ENCODE measurements at places on chromosomes 4 and X.

- DNase-seq: no peak
Measured at GRCh38 chrX:23787745-23788118, 4.8 kb downstream of the SAT1 start.

GRCh38 chr4:1192493-1193205 is 20.3 kb upstream of the SPON2 start:
- DNase-seq: no peak

GRCh38 chr4:80294206-80294605 is 27.7 kb downstream of the FGF5 start:
- DNase-seq: no peak

DNA sequence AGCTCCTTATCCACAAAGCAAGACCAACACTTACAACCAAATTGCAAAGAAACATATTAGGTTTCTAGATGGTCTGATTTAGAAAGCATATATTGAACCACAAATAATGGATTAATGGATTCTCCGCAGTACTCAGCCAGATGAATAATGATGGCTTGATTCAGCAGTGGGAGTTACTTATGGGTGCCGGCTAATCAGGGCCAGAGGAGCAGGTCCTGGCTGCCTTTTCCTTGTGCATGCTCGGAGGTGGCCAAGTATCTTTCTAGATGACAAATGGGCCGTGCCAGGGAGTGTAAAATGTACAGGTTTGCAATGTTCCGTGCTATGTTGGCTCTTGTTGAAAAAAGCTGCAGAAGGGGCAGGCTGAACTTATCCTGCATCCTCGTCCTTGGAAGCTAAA is 70.2 kb downstream of the VCX3A start:
- DNase-seq: no peak

- no peak for DNase-seq
Measured at GRCh38 chr4:182219411-182220056, 23.7 kb upstream of the TENM3 start.

DNA sequence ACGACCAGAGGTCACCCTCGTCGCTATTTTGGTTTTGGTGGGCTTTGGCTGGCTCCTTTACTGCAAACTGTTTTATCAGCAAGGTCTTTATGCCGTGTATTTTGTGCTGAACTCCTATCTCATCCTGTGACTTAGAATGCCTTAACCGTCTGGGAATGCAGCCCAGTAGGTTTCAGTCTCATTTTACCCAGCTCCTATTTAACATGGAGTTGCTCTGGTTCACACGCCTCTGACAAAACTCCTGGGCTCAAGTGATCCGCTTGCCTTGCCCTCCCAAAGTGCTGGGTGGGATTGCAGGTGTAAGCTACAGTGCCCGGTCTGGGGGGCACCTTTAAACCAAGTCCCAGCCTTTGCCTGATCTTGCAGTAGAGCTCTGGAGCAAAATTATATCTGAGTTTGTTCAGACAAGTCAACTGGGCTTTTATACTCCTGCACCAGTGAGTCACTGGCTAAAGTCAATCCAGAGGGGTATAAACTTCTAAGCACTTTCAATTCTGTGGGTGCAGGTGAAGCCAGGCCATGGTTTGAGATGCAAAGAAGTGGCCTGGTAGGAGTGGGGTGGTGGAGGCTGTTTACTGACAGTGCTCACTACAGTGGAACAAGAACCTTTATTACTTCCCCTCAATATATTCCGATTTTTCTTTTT is 50.2 kb downstream of the MGST2 start:
- DNase-seq: no peak

- DNase-seq: no peak
Measured at GRCh38 chr4:169675825-169676224, 55.4 kb downstream of the CLCN3 start.

- no peak for DNase-seq
Measured at GRCh38 chr4:81366779-81367178, 104.9 kb downstream of the RASGEF1B start.

GRCh38 chrX:123322536-123322935 is 138.5 kb downstream of the GRIA3 start:
- DNase-seq: no peak

- no peak for DNase-seq
Measured at GRCh38 chr4:104066533-104066932, 346.7 kb upstream of the TACR3 start.

- no peak for DNase-seq
Measured at GRCh38 chr4:119559044-119559647, 69.5 kb downstream of the PDE5A start.

GRCh38 chrX:139093201-139093600 is 381.7 kb upstream of the FGF13 start:
- DNase-seq: no peak

DNA sequence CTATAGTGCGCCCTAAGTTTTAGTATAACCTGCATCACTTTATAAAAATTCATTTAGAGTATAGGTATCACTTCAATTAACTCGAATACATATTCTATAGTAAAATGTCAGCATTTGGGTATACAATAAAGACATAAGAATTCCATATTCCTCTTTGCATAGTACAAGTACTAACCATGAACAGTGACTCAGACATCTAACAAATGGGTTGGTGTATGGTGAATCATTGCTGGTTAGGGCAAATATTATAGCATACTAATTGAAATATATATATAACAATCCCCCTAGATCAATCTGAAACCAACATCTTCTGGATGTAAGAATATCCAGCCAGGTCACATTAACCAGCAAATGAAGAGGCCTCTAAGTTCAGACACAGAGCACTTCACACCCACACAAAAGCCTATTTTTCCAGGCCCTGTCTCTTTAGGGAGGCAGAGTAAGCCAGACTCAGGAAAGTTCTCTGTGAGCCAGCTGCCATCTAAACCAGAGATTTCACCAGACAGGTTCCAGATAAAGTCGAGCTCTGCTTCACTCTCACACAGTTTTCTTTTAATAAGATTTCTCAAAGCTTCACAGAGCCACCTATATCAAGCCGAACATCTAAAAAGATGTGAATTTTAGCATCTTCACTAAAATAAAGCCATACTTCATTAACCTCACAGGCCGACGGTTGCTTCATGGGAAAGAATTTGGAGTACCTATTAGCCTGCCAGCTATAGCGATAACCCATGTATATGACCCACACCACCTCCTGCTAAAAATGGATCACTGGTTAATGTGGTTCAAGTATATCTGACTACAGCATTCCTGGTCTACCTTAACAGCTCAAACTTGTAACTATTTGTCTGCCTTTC is 200.0 kb upstream of the FTHL17 start:
- no peak for DNase-seq

GRCh38 chr4:143407888-143408287 is 71.2 kb downstream of the GAB1 start:
- no peak for DNase-seq

DNA sequence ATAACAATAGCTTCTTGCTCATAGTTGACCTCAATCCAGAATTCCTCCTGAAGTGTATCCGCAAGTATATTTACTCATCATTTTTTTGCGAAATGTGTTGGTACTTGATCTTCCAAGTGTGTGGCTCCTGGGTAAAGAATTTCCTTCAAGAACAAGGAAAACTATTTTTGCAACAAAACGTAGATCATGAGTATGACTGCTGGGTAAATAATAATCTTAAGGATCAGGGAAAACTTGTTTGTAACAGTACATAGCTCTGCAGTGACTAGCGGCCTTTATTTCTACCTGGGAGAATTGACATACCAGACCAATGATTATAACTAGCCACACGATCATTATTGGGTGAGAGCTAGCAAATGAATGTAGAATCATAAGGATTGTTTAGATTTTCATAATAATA is 1311.7 kb downstream of the ARAP2 start:
- DNase-seq: no peak

GRCh38 chrX:97685753-97686152 is 802.0 kb downstream of the RPA4 start:
- no peak for DNase-seq

DNA sequence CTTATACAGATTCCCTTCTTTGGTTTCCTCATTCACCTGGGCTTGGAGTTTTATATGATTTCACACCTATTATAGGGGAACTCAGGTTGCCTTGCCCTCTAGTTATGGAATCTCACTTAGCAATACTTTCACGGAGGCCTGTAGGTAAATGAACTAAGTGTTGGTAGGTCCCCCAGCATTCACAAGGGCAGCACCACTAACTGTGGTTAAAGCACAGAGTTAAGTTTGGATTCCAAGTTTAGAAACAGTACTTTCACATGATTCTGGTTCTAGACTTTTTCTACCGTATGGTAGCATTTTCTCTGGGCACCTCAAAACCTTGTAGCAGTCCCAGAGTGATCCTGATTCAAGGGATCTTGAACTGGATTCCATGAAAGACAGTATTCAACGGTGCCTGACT is 46.4 kb downstream of the SH2D1A start:
- no peak for DNase-seq
